ENCODE measurements at places on chromosomes 5 and 9. TPM values are rescaled to one million over a fixed set of nuclear protein-coding genes. Genes with fewer than 3 reads are reported as not detected.

GRCh38 chr5:134614450-134615085 lies 18.1 kb downstream of the SAR1B start:
- no peak overlapping the region for H3K27ac ChIP-seq
- H3K27me3 ChIP-seq: no peaks in the 10 kb centered on the region
- DNase-seq: no peak
- H3K4me3 ChIP-seq: no peak overlapping the region

- no peaks in the 10 kb centered on the region for H3K27me3 ChIP-seq
- DNase-seq: no peak
- no peaks in the 10 kb centered on the region for H3K36me3 ChIP-seq
- no peak overlapping the region for H3K27ac ChIP-seq
These were observed 81.3 kb upstream of the SPATA31C2 start for GRCh38 chr9:88219601-88220000.

- no peaks in the 10 kb centered on the region for H3K4me1 ChIP-seq
- no peak overlapping the region for H3K27ac ChIP-seq
- H3K27me3 ChIP-seq: no peaks in the 10 kb centered on the region
- H3K36me3 ChIP-seq: no peaks in the 10 kb centered on the region
- DNase-seq: no peak
These were observed 68.8 kb upstream of the HTR4 start for GRCh38 chr5:148723143-148723542.

GRCh38 chr5:92637247-92637646 lies 943.8 kb downstream of the NR2F1-AS1 start:
- no peak for DNase-seq
- H3K27ac ChIP-seq: no peak overlapping the region
- H3K27me3 ChIP-seq: no peaks in the 10 kb centered on the region
- no peaks in the 10 kb centered on the region for H3K36me3 ChIP-seq
- H3K4me1 ChIP-seq: no peaks in the 10 kb centered on the region

The FBP1 gene
- 1.8 TPM for total RNA-seq

The OR1J2 gene
- not detected for total RNA-seq

DNA sequence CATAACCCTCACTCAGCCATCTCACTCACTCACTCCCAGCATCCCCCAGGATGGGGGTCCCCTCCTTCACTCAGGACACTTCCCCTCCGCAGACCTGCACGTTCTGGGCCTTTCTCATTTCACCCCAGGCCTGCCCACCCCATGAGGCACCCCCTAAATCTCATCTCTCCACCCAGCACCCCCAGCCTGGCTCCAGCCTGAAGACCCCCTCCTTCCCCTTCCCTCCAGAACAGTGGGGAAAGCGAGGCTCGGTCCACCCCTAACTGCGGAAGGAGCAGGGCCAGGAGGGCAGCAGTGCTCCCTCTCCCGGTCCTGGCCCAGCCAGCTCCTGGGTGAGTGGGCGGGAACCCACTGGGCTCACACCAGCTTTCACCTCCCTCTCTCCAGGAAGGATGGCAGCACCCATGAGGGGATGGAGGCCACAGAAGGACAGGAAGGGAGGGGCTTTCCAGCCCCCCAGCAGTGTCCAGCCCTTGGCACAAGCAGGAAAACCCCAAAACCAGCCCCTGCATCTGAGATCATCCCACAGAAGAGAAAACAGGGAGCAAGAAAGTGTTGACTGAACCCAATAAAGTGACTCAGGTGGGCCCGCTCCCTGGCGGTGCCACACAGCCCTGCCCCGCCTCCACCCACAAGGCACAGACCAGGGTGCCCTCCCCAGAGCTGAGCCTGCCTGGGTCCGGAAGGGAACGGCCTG lies 55.0 kb downstream of the LRSAM1 start:
- DNase-seq: no peak
- H3K27ac ChIP-seq: no peak overlapping the region
- H3K36me3 ChIP-seq: peaks cover 5% of the 10 kb centered on the region
- H3K27me3 ChIP-seq: no peaks in the 10 kb centered on the region

The FOXI1 gene
- total RNA-seq: 0.14 TPM

DNA sequence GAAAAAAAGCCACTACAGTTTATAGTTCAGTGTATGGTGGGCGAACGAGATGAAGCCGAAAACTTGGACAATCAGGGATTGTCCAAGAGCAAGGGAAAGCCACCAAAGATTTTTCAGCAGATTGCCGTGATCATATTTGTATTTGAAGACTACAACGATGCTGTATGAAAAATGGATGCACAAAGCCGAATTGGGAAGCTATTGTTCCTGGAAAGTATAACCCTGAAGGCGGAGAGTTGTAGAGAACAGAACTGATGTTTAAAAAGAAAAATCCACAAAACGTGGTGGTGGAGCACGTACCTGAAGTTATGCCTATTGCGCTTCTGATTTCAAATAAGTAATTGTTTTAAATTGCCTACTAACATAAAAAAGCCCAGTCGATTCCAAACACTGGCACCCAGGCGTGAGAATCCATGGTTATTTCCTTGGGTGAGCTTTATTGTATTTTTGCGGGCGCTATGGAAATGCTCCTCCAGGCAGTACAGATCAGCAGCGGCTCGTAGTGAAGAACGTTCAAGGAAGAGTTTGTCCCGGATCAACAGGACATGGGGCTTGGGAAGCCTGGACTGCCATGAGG lies 772 bp upstream of the TARS1 start:
- H3K36me3 ChIP-seq: no peaks in the 10 kb centered on the region
- DNase-seq: no peak
- peaks cover 16% of the 10 kb centered on the region for H3K4me1 ChIP-seq
- H3K4me3 ChIP-seq: peak overlapping the region; percentile 79
- H3K27ac ChIP-seq: no peak overlapping the region

The GCNT4 gene
- 3.0 TPM for total RNA-seq

The MEIKIN gene
- not detected for total RNA-seq

All from Caco-2 (cell line).